Fibroblast of skin of right quadriceps (primary cell): ENCODE measurements at places on chromosomes 2 and 18.
A peak's percentile ranks its signal among the peaks of the same experiment; 100 is the strongest.

DNA sequence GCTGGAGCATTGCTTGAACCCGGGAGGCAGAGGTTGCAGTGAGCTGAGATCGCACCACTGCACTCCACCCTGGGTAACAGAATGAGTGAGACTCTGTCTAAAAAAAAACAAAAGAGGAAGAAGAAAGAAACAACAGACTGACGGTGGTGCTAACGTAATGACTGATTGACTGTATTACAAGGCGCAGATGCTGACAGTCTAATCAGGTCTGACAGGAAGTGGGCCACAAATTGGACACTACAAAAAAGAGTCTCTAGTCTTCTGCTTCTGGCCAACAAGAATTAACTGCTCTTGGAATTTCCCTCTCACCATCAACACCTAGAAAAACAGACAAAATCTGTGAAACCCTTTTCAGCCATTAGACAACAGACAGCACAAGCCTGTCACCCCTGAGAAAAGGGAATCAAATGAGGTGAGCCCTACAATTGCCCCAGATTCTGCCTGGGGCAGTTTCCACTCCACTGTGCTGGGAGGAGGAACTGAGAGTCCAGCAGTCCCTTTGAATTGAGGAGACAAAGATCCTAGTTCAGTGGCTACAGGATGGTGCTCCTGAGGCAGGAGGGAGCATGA is 43.3 kb downstream of the SNED1 start:
- no peak for DNase-seq

GRCh38 chr18:41948544-41949110 is 6.4 kb upstream of the PIK3C3 start:
- DNase-seq, result no peak

DNA sequence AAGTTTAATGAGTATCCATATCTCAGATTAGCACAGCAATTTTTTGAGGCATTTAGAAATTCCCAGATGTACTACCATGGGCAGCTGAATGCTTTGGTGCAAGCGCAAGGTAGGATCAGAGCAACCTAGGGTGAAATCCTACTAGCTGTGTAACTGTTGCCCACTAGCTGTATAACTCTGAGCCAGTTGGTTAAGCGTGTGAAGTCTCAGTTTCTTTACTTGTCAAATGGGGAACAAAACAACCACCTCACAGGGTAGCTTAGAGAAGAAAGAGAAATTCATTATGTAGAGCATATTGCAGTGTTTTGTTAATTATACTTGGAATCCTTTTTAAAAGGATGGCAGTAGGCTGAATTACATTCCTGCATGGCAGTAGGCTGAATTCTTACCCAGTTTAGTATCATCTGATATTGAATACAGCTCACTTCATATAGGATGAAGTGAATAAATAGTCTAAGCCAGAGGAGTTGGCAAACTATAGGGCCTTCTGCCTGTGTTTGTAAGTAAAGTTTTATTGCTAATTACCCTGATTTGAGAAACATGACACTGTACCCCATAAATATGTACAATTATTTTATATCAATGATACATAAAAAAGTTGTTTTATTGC is 180.7 kb downstream of the PLCL1 start:
- DNase-seq, result no peak

GRCh38 chr18:30328839-30329238 is 713.7 kb downstream of the DSC3 start:
- DNase-seq, result no peak

- no peak for DNase-seq
These were observed 445.1 kb upstream of the UBE2E3 start for GRCh38 chr2:180535289-180535688.

DNA sequence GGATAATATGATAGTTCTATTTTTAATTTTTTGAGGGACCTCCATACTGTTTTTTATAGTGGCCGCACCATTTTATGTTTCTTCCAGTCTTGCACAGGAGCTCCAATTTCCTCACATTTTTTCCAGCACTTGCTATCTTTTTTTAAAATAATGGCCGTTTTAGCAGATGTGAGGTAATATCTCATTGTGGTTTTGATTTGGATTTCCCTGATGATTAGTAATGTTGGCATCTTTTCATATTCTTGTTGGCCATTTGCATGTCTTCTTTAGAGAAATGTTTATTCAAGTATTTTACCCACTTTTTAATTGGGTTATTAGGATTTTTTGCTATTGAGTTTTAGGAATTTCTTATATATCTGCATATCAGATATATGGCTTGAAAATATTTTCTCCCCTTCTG is 29.9 kb upstream of the NAPG start:
- DNase-seq, result no peak

DNA sequence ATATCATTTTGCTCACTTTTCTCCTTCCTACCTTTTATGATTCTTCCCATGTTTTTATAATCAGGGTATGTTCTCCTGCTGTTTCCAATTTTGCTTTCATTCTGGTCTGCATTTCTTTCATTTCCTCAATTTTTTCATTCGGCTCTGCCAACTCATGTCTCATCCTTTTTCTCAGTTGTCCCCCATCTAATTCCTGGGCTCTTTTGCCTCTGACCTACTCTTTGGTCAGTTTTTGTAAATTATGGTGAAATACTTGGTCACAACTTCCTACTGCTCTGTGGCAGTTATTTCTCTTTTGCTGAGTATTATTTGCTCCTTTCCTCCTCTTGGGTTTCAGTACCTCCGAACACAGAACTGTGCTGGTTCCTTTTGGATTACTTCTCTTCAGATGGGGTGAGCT is 27.5 kb downstream of the MYO7B start:
- DNase-seq, result no peak

DNA sequence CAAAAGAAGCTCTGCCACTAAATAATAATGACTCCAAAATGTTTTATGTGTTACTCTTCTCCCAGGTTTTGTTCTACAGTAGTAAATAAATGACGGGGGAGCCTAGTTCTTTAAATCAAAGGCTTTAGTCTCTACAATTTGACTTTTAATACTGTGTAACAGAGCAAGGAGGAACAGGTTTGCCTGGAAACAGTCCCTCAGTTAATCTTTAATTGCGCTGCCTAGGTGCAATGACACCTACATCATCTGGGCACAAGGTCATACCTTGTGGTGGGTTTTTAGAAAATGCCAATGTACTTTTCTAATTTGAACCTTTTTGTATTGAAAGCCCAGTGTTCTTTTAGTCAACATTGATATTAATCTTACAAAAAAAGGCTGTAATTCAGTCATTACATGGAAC is 287.3 kb upstream of the SETBP1 start:
- DNase-seq, result no peak

DNA sequence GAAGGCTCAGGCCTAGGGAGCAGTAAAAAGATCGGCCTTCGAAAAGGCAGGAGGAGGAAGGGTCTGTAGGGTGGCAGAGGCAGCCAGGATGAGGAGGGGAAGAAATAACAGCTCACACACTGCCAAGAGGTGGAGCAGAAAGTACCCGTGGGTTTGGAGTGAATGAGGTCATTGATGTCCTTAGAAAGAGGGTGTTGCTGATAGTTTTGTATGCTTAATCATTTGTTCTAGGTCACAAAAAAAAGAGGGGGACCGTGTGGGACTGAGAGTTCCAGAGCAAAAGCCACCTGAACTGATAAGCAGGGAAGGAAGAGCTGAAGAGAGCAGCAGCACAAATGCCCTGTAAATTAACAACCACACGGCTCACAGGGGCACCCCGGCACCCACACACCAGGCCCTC is 140.4 kb downstream of the FAM161A start:
- DNase-seq, result no peak

DNA sequence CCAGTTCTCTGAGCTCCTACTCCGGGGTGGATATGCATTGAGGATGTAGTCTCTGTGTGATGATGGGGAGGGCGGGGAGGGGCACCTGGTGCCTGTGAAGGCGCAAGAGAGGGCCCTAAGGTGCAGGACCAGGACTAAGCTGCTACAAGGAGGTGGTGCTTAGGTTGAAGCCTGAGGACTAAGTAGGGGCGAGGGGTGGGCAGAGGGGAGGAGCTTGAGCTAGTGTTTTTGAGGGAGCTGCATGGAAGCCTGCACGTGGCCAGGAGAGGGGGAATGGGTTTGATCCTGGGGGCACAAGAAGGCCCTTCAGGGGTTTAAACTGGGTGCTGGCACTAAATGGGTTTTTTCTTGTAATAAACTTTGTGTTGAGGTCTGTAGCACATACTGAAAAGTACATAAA is 105.0 kb downstream of the UGGT1 start:
- DNase-seq, result no peak

DNA sequence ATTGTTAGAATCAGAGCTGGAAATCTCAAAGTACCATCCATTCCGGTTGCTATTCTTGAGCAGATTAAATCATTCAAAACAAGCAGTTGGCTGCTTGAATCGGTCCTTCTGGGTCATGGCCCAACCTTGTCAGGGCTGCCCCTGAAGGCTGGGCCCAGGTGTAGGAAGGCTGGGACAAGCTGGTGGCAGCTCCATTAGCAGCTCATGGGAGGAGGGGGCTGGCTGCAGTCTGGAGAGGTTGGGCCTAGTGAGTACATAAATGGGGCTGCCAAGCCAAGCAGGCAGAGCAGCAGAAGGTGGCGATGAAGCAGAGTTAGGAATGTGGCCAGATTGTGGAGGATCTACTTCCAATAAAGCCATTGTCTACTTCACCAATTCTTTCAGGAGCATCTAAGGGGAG is 81.4 kb downstream of the ADCYAP1 start:
- DNase-seq, result no peak

DNA sequence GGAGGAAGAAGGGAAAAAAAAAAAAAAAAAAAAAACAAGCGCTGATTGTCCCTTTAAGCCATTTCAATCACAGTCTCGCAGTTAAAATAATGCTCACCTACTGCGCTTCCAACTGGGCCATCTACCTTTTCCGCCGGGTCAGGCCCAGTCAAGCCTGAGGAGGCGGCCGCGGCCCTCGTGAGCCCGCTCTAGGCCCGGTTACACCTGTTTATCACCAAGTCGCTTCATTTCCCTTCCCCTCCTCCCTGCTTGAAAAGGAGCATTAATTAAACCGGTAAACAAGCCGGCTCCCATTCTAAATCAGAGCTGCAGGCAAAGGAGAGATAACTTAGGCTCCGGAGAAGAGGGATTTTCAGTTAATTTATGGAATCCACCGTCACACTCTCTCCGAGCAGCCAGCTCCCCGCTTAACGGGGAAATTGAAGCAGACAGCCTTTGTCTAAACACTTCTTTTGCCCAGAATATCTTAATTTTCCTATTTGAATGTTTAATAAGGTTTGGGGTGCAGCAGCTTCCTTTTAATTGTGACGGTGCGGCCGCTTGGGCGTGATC is 140.1 kb upstream of the SIX3 start:
- DNase-seq, result no peak

DNA sequence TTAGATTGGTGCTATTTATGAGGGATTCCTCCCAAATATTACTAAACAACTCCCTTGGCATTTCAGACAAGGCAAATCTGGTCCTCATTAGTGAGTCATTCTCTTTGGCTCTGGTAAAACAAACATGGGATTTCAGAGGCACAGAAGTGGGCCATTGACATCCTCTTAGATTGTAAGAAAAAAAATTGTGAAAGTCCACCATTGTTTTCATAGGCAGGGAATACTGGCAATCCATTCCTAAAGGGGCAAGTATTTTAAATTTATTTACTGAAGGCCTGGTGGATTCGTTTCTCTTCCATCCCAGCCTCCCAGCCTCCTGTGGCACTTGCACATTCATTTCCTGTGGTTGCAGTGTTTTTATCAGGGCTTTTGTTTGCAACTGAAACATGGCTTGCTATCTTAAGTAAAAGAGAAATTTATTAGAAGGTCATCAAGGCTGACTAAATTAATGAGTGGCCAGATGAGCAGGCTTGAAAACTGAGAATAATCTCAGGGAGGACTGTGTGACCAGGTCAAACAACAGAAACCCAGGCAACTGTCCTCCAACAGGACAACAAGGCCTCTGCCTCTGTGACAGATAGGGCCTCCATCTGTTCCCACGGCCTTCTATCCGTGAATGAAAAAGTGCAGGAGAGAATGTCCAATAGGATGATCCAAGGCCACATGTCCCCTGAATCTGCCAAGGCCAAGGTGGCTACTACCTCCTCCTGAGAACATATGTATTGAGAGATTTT is 23.1 kb upstream of the TNFAIP6 start:
- DNase-seq, result peak; percentile 92

GRCh38 chr18:46740046-46740445 is 16.8 kb downstream of the ST8SIA5 start:
- no peak for DNase-seq

- peak; percentile 82 for DNase-seq
These were observed 9.0 kb downstream of the SERTAD2 start for GRCh38 chr2:64644458-64645382.

DNA sequence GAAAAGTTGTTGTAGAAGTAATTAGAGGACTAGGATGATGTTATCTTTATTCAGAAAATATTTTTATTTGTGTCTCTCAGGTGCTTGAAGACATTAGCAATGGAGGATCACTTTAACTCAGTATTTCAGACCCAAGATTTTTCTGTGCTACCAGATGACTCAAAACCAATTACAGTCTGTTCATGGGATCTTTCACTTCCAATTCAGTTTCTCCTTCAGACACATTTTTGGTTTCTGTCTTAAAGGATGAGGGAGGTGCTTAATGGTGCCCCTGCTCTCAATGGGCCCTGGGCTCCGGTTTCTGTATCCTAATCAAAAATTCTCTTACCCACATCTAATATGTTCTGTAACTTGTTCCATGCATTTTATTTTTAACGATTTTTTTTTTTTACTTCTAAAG is 53.7 kb upstream of the HDAC4 start:
- no peak for DNase-seq

DNA sequence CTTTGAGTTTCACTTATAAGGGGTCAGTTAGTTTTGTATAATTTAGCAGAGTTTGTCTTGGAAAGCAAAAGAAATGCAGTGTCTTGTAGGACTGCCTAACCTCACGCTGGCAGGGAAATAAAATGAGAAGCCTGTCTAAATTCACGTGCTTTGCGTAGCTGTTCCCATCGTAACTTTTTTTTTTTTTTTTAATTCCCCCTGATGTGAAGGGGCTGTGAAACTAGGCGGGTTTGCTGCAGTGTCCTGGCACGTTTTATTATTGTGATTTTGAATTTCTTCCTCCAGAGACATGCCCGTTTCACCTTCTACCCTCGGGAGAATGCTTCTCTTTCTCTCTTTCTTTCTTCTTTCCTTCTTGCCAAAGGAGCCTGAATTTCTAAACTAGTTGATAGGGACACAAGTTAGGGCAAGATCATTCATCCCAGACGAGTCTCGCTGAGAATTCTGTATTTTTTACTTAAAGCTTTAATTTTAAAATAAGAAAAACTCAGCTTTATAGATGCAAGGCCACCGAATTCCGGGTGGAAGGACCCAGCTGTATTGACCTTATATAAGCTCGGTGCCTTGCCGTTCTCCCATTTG is 2.3 kb downstream of the MEIS1 start:
- peak; percentile 31 for DNase-seq
